ENCODE measurements at places on chromosomes 1 and 21. TPM values are rescaled to one million over a fixed set of nuclear protein-coding genes. Genes with fewer than 3 reads are reported as not detected.

GRCh38 chr1:94543893-94544635 is 2.5 kb upstream of the F3 start:
- peak; percentile 82 for DNase-seq
- H3K4me3 ChIP-seq = no peak overlapping the region
- H3K27ac ChIP-seq = peak overlapping the region; percentile 51

- no peaks in the 10 kb centered on the region for H3K27me3 ChIP-seq
- peak; percentile 21 for DNase-seq
- H3K36me3 ChIP-seq = no peaks in the 10 kb centered on the region
- H3K4me3 ChIP-seq = no peak overlapping the region
- H3K4me1 ChIP-seq = peaks cover 6% of the 10 kb centered on the region
Observed at GRCh38 chr1:153842006-153842471, 66.8 kb downstream of the SLC27A3 start.

DNA sequence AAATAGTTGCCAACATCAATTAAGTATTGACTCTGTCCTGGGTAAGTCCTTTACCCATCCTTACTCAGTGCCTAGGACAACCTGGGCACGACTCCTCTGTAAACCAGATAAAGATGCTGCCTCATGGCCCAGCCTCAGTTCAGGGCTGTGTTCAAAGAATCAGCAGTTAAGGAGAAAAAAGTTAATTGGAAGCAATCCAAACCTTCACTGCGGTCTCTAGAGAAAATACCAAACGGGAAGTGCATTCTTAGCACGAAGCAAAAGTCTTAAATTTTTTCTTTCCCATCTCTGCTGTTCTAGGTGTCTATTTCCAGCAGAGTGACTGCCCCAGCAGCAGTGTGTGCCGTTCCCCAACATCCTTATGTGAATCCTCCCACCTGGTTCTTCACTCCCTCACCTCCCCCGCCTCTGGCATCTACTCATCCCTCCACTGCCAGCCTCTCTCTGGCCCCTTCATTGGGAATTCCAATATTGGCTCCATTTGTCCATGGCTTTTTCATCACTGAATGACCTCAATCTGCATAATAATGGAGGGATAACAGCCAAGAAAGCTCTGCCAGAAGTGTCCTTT is 23.2 kb downstream of the KANK4 start:
- H3K4me3 ChIP-seq = no peak overlapping the region
- H3K36me3 ChIP-seq = no peaks in the 10 kb centered on the region
- DNase-seq = peak; percentile 77
- peaks cover 17% of the 10 kb centered on the region for H3K27me3 ChIP-seq
- peaks cover 14% of the 10 kb centered on the region for H3K4me1 ChIP-seq
- H3K27ac ChIP-seq = no peak overlapping the region

Gene LCE3B
- not detected for total RNA-seq

Gene SLC45A1
- 0.95 TPM for total RNA-seq

DNA sequence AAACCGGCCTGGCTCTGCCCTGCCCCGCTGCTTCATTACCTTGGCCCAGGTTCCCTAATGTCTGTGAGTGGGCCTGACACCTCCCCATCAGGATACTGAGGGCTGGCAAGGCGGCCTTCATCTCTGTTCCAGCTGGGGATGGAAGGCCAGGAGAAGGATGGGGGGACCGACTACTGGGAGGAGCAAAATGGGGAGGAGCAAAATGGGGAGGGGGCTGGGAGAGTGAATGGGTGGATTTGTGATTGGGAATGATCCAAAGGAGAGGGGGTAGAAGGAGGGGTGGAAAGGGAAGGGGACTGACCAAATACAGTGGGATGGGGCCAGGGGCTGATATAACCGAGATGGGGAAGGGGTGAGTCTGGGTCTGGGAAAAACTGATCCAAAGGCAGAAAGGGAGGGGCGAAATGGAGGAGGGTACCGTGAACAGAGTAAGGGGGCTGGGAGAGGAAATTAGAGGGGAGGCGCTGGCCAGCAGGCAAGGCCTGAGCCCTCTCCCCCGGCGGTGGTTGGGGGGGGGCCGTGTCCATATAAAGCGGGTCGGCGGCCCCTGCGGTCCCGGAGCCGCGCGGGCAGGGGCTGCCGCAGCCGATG is at the start of gene FOXE3:
Gene FOXE3 (plus strand): TSS at position 558 of the 591 bp plus-strand sequence. CDS start 31 bp downstream, at position 589.
- no peak within 1 kb of the TSS for H3K4me3 ChIP-seq
- no peak within 1 kb of the TSS for H3K27ac ChIP-seq
- DNase-seq = no peak
- no peaks in the 10 kb centered on the region for H3K4me1 ChIP-seq

Gene PTGS2
- 2.5 TPM for total RNA-seq

Gene LCE6A
- not detected for total RNA-seq

- no peaks in the 10 kb centered on the region for H3K4me1 ChIP-seq
- DNase-seq = no peak
- H3K4me3 ChIP-seq = no peak overlapping the region
- no peaks in the 10 kb centered on the region for H3K36me3 ChIP-seq
Observed at GRCh38 chr21:18252256-18252655, 7.6 kb downstream of the CHODL start.
